ENCODE measurements at places on chromosomes 4 and X.

- no peak for DNase-seq
These were observed 192.0 kb upstream of the ANK2 start for GRCh38 chr4:112857461-112857860.

DNA sequence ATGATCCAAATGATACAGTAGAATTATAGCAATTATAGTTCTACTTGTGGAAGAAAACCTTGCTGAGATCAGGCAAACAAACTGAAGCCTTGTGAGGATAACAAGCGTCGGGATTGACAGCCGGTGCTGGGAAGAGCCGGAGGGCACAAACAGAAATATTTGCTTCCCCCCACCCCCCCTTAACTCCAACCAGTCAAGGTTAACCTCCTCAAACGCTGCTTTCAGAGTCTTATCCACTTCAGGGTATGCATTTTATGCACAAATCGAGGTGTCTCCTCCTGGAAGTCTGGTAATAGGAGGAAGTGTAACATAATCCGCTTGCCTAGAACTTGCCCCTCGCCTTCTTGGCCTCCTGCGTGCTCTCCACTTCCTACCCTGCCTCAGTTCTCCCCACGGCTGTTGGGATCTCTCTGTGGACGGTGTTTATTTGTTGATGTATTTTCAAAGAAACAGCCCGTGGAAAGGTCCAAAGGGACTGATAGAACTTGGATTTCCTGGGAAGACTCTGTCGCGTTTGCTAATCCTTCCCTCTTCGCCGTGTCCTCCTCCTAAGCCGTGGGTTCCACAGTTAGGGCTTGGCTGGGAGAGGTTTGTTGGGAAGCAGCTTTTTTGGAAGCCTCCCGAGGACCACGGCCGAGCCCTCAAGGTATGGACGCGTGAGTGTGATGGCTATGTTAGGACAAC, 4.1 kb upstream of the ARX start:
- no peak for DNase-seq

DNA sequence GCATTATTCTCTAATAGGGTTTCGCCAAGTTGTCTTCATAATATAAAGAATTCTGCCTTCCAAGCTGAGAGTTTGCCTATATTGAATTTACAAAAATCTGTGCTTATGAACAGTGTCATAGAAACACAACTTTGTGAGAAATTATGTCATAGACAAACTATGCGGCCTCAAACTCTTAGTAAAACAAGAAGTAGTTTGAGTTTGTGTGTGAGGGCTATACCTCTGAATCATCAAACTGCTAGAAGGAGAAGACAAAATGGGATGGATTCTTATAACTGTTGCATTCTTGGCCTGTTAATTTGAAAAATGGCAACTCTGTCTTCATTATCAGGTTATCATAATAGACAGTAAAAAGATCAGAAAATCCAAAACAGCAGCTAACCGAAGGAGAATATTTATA, 46.1 kb upstream of the NAP1L5 start:
- no peak for DNase-seq

DNA sequence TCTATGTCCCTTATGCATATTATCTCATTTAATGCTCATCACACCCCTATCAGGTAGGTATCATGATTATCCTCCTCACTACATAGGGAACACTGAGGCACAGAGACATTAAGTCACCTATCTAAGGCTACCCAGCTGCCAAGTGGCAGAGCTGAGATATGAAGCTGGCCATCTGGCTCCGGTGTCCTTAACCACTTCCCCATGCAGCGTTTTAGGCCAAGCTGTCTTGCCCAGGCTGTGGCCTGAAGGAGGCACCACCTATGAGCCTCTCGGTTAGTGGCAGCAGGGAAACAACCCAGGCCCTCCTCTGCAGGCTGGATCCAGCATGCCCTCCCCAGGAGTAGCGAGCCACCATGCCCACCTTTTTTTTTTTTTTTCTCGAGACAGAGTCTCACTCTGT, 16.3 kb downstream of the PJA1 start:
- no peak for DNase-seq

DNA sequence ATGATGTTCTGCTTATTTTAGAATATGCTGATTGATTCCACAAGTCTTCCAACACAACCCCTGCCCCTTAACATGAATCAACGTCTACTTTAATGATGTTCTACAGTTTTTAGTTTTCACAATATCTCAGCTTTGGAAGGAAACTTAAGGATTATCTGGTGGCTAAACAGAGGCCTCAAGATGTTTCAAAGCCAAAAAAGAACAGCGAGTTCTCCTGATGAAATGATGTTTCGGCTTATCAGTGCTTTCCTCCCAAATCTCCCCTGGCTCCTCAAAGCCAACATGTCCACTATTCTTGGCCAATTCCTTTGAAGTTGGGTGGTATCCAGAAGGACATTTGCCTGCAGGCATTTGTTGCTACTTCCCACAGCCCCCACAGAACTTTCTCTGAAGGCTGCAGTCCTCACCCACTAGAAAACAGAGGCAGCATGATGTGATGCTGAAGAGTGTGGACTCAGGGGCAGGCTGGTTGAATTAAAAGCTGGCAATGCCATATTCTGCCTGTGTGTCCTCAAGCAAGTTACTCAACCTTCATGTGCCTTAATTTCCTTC, 87.3 kb downstream of the ADGRG4 start:
- no peak for DNase-seq

GRCh38 chrX:51047950-51048349, 137.4 kb downstream of the BMP15 start:
- no peak for DNase-seq

DNA sequence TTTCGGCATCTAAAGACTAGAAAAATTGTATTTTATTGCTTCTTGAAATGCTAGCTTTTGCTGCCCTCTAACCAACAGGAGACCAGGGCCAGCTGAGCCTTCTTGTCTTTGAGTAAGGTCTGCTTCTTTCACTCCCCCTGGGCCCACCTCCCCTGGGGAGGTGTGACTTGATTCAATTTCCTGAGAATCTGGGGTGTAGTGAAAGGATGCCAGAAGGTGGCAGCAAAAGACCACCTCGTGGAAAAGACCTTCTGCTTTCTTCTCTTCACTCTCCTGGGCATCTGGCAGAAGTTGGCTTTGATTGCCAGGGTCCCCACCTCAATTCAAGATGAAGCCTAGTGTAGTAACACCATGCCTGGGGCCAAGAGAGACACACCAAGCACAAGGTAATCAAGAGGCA, 96.5 kb upstream of the MAOA start:
- peak; percentile 52 for DNase-seq

- DNase-seq, result no peak
These were observed 56.2 kb upstream of the MAPK10 start for GRCh38 chr4:86416081-86416480.

- DNase-seq, result no peak
These were observed 14.0 kb upstream of the KIAA0232 start for GRCh38 chr4:6768539-6768905.

DNA sequence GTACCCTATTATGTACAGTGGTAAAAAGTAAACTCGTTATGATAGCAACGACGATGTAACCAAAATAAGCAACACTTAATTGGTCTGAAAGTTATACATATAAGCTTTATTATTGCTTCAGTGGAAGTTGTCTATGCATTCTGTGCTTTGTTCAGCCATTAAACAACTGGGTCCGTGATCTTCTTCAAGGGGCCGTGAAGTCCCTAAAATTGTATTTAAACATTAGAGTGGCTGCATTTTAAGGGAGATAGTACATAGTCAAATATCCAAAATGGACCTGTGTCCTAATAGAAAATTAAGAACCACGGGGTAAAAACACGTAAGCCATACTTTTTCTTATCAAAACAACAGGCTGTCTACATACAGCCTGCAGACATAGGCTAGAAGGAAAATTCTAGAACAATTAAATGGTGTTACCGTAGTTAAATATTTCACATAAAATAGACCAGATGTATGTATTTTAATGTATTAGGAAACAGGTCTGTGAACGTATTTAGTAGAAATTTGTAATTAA, 2.1 kb downstream of the GUCY1A1 start:
- no peak for DNase-seq

GRCh38 chrX:56790778-56791177, 61.7 kb downstream of the NBDY start:
- no peak for DNase-seq

DNA sequence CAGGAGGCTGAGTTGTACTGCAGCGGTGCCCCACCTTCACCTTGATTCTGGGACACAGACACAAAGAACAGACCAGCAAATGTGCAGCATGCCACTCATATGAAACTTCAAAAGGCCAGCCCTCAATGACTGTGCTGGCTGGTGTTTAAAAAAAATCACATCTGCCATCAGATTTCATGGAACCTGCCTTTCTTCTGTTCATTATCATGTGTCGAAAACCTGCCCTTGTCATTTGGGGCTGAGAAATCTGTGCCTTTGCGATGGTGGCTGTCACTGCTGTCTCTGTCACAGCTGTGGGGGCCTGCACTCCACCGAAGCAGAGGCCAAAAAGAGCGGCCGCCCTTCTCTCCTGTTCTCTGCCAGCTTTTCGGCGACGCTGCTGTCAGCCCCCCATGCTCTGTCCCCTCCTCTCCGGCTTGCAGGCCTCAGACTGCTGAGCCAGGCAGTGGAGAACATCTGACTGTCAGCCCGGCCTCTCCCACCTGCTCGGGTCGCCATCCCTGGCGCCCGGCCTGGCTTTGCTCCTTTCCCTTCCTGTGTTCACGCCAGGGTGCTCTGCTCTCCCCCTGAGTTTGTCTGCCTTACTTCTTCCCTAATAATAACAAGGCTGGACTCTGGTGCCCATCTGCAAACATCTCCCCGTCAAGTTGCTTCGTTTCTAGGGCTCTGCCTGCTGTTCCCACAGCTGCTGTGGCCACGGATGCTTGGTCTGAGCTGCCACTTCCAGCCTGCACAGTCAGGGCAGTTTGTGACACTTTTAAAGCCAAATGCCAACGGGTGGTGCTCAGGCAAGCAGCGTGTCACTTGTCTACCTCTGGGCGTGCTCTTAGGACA, 355.2 kb downstream of the UNC5C start:
- no peak for DNase-seq

DNA sequence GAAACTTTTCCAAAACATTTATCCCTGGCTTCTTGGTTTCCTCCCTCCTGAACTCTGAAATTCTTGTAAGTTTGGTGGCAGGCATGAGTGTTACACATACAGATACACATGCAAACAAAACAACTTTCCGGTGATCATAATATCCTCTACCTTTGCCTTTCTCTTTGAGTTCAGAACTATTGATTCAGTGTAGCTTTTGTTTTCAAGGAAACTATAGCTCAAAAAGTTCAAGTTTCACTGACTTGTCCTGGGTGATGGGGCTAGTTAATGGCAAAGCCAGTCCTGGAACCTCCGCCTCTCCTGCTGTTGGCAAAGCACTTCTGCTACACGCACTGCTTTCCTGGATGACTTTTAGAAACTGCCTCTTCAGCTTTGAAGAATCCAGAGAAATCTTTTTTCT, 177.3 kb upstream of the FAT1 start:
- no peak for DNase-seq

- no peak for DNase-seq
These were observed 821.2 kb downstream of the RPA4 start for GRCh38 chrX:97704881-97705280.

DNA sequence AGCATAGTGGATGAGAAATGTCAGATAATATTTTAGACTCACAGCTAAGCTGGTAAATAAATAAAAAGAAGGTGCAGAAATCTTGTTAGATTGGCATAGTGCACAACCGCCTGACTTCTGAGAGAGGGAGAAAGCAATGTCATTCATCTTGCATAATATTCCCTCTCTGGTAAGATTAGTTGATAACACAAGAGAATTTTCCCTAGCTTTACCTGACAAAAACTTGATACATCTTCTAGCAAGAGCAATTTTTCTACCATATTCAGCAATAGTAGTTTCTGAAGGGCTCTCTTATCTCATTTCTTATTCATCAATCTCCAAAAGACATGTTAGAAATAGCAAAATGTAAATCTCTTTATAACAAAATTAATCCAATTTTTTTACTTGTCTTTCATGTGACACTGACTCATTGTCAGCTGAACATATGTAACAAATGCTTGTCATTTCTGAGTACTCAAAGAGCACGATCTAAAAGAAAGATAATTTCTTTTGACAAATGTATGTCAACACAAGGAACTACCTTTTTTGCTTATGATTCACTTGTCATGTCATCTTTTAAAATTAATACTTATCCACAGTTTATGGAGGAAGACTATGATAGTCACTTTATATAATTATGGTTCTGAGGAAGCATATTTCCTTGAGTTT, 240.0 kb downstream of the ARAP2 start:
- no peak for DNase-seq

GRCh38 chr4:168920441-168921065, 89.5 kb downstream of the CBR4 start:
- DNase-seq, result no peak

- no peak for DNase-seq
These were observed 42.0 kb upstream of the SCRG1 start for GRCh38 chr4:173440888-173441287.

DNA sequence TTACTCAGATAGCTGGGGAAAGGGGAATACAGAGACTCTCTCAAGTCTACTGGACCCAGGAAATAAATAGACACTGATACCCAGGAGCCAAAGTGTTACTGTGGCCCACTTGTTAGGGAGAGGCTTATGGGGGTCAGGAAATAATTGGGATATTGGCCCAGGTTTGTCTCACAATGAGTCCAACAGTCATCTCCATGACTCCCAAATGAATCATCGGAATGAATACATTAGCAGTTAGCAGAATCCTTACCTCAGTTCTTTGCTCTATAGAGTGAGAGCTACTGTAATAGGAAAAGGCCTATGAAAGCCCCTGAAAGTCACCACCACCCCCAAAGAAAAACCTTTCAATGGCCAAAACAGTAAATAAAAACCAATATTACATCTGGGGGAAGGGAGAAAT, 42.4 kb upstream of the ARHGEF6 start:
- DNase-seq, result no peak

DNA sequence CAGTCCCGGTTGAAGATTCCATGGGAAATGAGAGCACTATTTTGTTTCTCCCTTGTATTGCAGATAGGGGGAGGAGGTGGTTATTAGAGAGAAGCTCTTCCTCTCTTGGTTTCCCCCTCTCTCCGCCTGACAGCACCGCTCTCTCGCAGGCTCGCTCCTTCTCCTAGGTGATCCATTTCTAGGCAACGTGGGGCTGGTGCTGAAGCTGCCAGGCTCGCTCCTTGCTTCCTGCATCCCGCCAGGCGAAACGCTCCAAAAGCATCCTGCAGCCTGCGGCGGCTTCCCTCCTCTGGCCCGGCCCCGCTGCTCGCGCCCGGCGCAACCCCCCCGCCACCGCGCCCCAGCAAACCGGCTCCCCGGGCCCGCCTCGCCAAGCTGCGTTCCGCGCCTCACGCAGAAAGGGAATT, at the start of gene GRID2:
GRID2 (plus strand) TSS at position 346 of the 407 bp plus-strand sequence.
- DNase-seq, result peak; percentile 83

DNA sequence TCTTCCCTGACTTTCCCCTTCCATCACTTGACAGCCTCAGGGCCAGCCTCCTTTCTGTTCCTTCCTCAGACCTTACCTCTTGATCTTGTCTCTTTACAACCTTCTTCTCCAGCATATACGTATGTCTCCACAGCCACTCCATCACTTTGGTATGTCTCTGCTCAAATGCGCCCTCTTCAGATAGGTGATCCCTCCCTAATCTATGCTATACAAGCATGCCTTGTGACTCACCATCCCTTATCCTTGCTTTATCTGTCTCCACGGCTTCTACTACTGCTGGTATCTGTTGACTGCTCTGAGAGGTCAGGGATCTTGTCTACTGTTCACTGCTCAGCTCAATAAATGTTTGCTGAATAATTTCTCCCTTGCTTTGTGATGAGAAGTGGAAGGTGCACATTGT, 9.0 kb downstream of the ARAP2 start:
- DNase-seq, result no peak

Data from WTC11 (cell line).